Common myeloid progenitor, CD34-positive (primary cell): ENCODE measurements at places on chromosomes 7 and 10.
A peak's percentile ranks its signal among the peaks of the same experiment; 100 is the strongest.

GRCh38 chr7:40876601-40877000, 741.8 kb downstream of the SUGCT start:
- no peaks in the 10 kb centered on the region for H3K36me3 ChIP-seq
- H3K4me3 ChIP-seq: no peak overlapping the region
- no peaks in the 10 kb centered on the region for H3K27me3 ChIP-seq
- H3K27ac ChIP-seq: no peak overlapping the region

DNA sequence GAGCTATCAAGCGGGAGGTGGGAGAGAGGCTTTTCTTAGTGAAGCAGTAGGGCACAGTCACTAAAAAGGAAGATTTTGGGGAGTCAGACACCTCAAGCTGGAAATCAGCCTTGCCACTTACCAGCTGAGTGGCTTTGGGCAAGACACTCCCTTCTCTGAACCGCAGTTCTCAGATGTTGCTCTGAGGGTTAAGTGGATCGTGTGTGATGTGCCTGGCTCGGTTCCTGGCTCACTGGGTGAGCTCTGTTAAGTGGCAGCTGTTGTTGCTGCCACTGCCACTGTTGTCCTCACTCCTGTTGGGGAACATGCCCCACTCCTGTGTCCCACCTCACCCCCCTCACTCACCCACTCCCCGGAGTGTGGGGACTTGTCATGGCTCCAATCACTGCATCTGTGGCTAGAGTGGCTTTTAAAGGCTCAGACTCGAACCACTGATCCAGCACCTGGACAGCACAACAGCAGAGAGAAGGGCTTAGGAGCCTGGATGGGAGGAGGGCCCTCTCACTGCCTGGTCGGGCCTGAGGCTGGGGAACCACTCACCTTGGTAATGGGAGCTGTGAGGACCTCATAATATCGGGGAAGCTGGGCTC, 20.0 kb downstream of the PYROXD2 start:
- DNase-seq: no peak
- no peaks in the 10 kb centered on the region for H3K27me3 ChIP-seq
- H3K4me1 ChIP-seq: peaks cover 8% of the 10 kb centered on the region
- peaks cover 21% of the 10 kb centered on the region for H3K36me3 ChIP-seq
- H3K4me3 ChIP-seq: no peak overlapping the region

DNA sequence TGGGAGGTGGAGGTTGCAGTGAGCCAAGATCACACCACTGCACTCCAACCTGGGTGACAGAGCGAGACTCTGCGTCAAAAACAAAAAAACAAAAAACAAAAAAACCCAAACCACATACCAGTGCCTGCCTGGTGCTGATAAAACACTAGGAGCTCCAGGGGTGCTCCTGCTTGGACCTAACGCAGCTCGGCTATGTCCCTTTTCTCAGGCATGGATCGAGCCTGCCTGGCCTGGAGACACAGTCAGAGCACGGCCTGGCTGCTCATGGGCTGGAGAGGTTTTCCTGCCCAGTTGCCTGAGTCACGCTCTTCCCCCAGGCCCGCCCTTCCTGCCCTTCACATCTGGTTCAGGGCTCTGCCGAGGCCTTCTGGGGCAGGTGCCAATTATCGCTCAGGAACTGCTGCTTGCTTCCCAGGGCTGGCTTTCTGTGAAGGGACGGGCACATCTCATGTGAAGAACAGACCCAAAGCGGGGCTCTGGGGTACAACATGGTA, 12.6 kb upstream of the NPFFR1 start:
- DNase-seq: peak; percentile 83
- no peak overlapping the region for H3K4me3 ChIP-seq

- DNase-seq: no peak
- H3K27me3 ChIP-seq: peaks cover 51% of the 10 kb centered on the region
- no peak overlapping the region for H3K4me3 ChIP-seq
- peaks cover 12% of the 10 kb centered on the region for H3K4me1 ChIP-seq
Observed at GRCh38 chr7:1231214-1232102, 1.2 kb upstream of the UNCX start.

GRCh38 chr7:155619634-155620271, 24.7 kb upstream of the RBM33 start:
- no peak for DNase-seq
- no peaks in the 10 kb centered on the region for H3K27me3 ChIP-seq
- no peak overlapping the region for H3K27ac ChIP-seq
- H3K36me3 ChIP-seq: peaks cover 2% of the 10 kb centered on the region
- no peaks in the 10 kb centered on the region for H3K4me1 ChIP-seq

DNA sequence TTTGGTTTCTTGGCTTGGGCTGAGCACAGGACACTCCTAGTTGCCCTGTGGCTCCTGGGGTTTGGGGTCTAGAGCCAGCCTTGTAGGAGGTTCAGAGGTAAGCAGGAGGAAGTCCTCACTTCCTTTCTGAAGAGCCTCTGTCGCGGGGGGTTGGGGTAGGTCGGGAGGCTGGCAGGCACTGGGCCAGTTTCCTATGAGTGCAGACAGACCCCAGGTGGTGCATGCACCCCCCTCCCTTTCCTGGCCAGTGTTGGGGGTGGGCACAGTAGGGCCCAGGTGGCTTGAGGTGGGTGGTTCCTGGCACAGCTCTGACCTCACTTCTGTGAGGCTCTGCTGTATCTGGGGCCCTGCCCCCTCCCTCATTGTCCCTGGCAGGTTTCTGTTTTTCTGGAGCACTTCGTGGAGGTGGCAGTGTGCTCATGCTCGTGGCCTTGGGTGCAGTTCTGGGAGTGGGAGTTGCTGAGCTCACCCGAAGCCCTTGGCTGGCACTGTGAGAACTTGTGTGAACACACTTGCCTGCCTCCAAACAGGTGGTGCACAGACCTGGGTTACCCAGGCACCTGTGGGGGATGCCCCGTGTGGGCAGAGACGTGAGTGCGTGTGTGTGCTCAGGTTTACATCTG, 1.8 kb downstream of the PALD1 start:
- H3K4me1 ChIP-seq: peaks cover 2% of the 10 kb centered on the region
- H3K4me3 ChIP-seq: no peak overlapping the region
- DNase-seq: peak; percentile 89

DNA sequence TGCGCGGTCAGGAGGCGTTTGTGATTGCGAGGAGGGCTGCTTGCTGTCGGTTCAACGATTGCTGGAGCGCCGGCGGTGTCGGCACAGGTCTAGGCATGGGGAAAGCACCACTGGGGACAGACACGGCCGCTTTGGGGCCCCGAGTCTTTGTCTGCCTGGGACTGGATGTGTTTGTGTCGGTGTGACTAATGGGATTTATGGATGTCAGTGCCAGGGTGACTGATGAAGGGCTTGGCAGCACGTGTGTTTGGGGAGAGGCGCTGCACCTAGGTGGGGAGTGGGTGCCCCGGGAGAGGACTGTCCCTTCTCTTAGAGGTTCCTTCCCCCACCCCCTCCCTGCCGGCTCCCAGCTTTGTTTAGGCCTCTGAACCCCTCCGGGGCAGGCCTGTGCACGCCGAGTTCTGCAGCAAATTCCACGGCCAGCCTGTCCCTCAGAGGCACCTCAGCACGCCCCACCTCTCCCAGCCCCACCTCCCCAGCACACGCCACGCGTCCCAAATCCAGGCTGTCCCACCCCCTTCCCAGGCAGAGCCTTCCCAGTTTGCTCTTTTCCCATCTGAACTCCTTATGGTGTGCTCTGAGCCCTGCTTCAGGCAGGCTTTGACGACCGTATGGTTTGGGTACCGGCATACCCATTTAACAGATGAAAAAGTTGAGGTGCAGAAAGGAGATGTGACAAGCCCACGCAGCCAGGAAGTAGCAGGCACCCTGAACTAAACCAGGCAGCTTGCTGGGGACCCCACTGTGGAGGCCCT, 6.4 kb upstream of the TNRC18 start:
- H3K27me3 ChIP-seq: no peaks in the 10 kb centered on the region
- no peaks in the 10 kb centered on the region for H3K4me1 ChIP-seq
- H3K27ac ChIP-seq: peak overlapping the region; percentile 97
- H3K36me3 ChIP-seq: peaks cover 17% of the 10 kb centered on the region

DNA sequence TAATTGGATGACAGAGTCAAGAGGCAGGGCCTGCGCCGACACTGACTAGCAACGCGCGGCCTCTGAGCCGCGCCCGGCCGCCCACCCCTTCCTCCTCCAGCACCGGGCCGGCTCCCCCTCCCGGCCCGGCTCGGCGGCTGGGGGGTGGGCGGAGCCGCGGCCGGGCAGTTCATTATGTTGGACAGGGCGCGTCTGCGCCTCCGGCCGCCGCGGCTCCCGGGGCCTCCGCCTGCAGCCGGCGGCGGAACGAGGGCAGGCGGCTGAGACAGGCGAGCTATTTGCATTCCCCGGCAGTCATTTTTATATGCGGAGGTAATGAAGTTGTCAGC, 106.7 kb downstream of the SNX10 start:
- peaks cover 40% of the 10 kb centered on the region for H3K4me1 ChIP-seq
- peak overlapping the region; percentile 81 for H3K4me3 ChIP-seq
- no peaks in the 10 kb centered on the region for H3K36me3 ChIP-seq
- no peaks in the 10 kb centered on the region for H3K27me3 ChIP-seq
- H3K27ac ChIP-seq: peak overlapping the region; percentile 66
- DNase-seq: peak; percentile 88

GRCh38 chr10:93593254-93593653, 7.8 kb downstream of the RBP4 start:
- H3K27me3 ChIP-seq: no peaks in the 10 kb centered on the region
- H3K36me3 ChIP-seq: no peaks in the 10 kb centered on the region
- H3K4me3 ChIP-seq: no peak overlapping the region
- no peak for DNase-seq

DNA sequence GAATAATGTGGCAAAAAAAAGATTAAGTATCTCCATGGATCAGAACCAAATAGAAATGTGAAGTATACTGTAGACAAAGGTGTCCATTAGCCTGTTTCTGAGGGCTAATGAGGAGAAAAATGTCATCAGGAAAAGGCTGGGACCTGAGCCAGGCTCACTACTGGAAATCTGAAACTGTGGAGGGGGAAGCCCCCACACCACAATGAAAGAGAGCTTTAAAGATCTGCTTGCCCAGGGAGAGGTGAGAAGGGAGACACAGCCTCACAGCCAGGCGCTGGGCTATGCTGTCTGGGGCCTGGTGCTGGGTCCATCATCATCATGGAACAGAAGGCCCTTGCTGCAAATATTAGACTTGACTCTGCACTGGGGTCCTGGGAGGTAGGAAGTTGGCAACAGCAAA, 90.4 kb downstream of the OSBPL3 start:
- peaks cover 12% of the 10 kb centered on the region for H3K4me1 ChIP-seq
- no peak overlapping the region for H3K4me3 ChIP-seq
- H3K27me3 ChIP-seq: no peaks in the 10 kb centered on the region
- H3K36me3 ChIP-seq: no peaks in the 10 kb centered on the region
- DNase-seq: no peak
